ENCODE measurements at places on chromosomes 5 and 9. TPM values are rescaled to one million over a fixed set of nuclear protein-coding genes. Genes with fewer than 3 reads are reported as not detected.

DNA sequence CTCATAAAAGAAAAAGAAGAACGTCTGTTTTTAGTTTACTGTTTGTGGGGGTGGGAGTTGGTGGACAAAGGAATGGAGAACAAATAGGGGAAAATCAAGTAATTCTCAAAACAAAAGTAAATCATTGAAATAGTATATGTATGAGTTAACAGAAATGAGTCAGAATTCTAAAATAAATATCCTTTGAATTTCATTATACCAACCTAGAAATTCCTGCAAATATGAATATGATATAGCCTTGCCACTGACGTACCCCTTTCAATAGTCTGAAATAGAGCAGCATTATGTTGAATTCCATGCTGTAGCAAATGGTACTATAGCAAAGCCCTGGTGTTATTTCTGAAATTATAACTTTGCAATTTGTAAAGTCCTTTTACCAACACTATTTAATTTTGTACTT is 29.6 kb upstream of the DTWD2 start:
- DNase-seq, result no peak

- no peak for DNase-seq
Observed at GRCh38 chr5:81908044-81908443, 63.8 kb upstream of the ATG10 start.

DNA sequence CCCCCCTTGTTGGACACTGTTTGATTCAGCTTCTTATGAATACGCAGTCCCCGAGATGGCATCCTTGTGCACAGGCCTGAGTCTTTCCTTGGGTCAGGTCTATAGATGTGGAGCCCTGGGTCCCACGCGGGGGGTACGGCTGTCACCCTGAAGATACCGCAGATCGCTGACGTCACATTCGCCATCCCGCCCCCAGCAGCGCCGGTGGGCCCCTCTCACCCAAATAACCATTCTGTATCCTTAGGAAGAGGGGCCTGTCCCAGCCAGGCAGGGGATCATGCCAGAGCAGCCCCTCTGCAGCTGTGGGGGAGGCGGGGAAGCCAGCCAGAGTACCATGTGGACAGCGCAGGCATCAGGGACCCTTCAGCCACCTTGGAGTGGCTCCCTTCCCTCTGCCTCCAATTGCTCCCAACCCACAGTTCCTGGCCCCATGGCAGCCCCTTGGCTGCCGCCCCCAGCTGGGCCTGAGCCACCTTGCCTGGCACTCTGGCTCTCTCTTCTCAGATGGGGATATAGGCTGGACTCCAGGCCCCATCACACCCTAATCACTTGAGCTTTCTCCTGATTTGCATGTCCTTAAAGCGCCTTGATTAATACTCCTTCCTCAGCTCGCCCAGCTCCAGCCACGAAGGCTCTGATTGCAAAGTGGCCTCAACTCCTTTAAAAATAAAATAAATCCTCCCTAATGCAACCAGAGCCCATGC is 189.8 kb downstream of the C9orf50 start:
- no peak for DNase-seq

GRCh38 chr5:115624994-115625393 is 842 bp downstream of the TMED7 start:
- DNase-seq, result no peak

DNA sequence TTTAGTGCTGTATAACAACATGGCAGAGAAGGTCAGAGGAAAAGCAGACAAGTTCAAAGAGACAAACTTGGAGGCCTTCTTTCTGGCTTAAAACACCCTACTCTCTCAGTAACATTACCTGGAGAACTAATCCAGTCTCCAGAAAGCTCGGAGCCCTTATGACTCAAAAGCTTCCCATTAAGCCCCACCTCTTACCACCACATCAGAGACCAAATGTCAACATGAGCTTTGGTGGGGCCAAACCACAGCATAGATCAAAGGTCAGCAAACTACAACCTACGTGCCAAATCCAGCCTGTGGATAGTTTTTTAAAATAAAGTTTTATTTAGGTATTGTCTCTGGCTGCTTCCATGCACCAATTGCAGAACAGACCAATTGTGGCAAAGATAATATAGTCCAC is 589.9 kb downstream of the DNAH5 start:
- DNase-seq, result no peak

- DNase-seq, result no peak
Observed at GRCh38 chr9:117273612-117274011, 141.2 kb downstream of the ASTN2 start.

DNA sequence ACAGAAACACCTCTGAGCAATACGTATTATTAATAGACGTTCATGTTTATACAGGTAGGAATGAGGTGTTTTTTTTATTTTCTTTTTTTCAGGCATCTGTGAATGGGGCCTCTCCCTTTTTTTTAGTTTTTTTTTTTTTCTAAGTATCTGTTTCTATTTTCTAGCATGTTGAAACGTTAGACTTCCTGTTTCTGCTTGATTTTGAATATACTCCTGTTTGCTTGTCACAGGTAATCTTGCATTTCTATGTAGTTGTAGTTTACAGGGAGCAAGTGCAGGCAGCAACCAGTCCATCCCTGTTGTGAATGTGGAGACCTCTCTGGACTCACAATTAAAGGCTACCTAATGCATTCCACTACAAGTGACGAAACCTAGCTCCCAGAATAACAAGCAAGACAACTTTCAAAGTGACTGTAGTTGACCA is 22.8 kb upstream of the TNFAIP8 start:
- no peak for DNase-seq

DNA sequence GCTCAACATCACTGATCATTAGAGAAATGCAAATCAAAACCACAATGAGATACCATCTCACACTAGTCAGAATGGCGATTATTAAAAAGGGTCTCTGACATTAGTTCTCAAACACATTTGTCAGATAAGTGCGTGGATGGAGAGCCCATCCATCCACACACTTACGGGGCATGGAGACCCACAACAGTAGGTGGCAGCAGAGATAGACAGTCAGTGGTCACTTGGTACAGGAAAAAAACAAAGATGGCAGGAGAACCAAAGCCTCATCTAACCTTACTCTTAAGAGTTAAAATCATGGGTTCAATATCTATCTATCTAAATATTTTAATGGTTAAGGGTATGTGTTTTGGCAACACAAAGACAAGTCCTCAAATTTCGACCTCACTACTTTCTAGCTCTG is 1378.7 kb upstream of the C9orf72 start:
- DNase-seq, result no peak

DNA sequence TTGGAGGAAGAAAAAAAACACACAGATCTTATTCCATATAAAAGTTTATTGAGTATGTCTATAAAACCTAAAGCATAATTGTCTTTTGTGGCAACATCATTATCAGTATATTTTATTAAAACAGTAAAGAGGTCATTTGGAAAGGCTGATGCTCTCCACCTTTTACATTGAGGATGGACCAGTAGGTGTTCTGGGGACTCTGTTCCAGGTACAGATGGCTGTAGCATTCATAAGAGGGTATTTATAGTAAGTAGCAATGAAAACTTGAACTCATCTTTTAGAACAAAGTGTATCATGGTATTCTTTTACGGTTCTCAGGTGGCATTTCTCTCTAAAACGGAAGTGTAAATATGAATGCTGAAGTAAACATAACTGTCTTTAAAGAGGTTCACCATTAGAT is 1.8 kb downstream of the GABRA6 start:
- no peak for DNase-seq

DNA sequence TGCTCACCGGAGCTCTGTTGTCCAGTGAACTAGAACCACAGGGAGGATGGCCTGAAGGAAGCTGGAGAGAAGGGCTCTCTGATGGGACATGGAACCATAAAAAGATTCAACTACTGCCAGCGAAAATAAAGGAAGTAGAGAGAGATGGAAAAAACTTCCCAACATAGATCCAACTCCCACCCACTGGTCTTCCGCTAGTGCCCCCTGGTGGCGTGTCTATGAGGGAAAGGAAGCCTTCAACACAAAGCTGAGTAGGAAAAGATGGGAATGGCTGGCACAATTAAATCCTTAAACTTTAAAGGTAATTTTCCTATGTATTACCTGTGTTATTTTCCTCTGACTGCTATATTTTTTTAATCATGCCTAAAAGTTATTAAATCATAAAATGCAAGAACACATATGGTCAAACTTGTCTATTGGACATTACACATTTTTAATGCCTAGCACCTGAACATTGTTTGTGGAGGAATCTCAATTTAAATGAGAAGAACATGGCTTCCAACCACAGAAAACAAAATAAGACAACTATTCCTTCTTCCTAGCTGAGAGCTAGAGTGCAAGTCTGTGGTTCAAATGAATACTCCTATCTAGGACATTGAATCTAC is 51.5 kb downstream of the CEP120 start:
- no peak for DNase-seq

DNA sequence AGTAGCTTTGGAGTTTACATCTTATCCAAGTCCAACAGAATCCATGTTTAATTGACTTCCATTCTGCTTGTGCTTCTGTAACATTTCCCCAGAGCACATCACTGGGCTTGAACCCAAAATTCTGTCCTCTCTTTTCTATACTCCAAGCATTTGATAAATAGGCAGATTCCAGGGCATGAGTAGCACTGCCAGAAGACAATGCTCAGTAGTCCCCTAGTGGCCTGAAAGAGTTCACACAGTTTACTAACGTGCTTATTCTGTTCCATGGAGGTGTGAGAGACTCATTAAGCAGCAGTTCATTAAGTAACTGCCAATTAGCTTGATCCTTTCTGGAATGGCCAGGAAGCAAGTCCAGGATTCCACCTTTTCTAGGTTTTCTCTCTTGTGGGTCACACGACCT is 9.4 kb upstream of the GABRA6 start:
- DNase-seq, result no peak

DNA sequence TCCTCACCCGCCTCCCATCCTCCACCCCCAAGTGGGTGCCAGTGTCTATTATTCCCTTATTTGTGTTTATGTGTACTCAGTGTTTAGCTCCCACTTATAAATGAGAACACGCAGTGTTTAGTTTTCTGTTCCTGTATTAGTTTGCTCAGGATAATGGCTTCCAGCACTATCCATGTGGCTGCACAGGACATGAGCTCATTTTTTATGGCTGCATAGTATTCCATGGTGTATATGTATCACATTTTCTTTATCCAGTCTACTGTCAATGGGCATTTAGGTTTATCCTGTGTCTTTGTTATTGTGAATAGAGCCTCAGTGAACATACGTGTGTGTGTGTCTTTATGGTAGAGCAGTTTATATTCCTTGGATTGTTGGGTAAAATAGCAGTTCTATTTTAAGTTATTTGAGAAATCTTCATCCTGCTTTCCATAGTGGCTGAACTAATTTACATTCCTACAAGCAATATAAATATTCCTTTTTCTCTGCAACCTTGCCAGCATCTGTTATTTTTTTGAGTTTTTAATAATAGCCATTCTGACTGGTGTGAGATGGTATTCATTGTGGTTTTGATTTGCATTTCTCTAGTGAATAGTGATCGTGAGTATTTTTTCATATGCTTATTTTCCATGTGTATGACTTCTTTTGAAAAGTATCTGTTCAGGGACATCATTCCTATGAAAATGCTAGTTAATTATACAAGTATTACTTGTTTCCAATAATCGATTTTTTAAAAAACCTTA is 164.0 kb upstream of the CCDC152 start:
- no peak for DNase-seq

DNA sequence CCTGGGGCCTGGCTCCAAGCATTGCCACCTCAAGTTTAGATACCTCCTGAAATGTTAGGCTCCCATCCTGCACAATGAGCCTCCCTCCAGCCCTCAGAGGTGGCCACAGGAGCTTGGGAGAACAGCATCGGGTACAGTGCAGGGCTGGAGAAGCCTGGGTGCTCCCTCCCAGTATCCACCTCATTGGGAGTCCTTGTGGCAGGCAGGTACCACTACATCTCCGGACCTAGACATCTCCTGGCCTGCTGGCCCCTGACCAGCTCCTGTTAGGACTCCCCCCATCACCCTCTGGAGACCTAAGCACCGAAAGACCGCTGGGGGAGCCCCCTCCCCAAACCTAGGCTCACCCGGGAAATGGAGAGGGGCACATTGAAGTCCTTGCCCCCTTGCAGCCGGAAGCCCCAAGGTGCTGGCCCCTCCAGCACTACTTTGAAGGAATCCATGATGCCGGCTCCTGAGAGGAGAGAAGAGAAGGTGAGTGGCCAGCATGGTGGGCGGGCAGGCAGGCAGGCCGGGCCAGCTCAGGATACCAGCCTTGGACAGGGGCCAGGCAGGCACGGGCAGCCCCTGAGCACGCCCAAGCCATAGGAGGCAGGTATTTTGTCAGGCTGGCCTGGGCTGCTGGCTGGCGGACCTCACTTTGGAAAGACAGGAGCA is 1.2 kb downstream of the PDLIM7 start:
- DNase-seq, result no peak

TPM2 gene
- 11,059 TPM for total RNA-seq

TMEM215 gene
- total RNA-seq, result not detected

PCDHB3 gene
- 1.3 TPM for total RNA-seq

All from esophagus muscularis mucosa (tissue), 4 donors.